ENCODE measurements at places on chromosomes 7 and 10. TPM values are rescaled to one million over a fixed set of nuclear protein-coding genes. Genes with fewer than 3 reads are reported as not detected.

Gene VSTM4
- not detected for polyA plus RNA-seq

Gene AP1S1
- polyA plus RNA-seq, result 4.4 TPM

Gene VWA2
- polyA plus RNA-seq, result not detected

Gene DRGX
- polyA plus RNA-seq, result not detected

- H3K4me1 ChIP-seq, result no peaks in the 10 kb centered on the region
- H3K27me3 ChIP-seq, result no peaks in the 10 kb centered on the region
- H3K27ac ChIP-seq, result no peak overlapping the region
- no peak overlapping the region for H3K4me3 ChIP-seq
- H3K36me3 ChIP-seq, result no peaks in the 10 kb centered on the region
Observed at GRCh38 chr10:47123716-47124288, 176.2 kb upstream of the GDF10 start.

DNA sequence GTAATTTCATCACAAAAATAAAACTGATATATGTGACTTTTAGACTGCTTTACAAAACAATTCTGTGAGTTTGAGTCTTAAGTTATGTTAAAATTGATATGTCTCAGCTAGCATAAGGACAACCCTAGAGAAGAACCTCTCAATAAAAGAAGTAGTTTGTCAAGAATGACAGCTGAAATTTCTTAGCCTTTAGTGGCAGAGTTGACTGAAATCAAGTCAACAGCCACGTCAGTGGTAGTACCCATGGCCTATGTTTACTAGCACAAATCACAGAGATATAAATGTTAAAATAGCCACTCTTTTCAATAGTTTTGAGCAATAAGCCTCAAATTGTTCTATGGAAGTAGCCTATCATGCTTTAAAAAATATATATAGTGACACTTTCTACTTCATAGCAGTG, 138.9 kb upstream of the FERD3L start:
- H3K27ac ChIP-seq, result no peak overlapping the region
- no peaks in the 10 kb centered on the region for H3K36me3 ChIP-seq
- H3K4me1 ChIP-seq, result no peaks in the 10 kb centered on the region
- H3K4me3 ChIP-seq, result no peak overlapping the region
- no peak for DNase-seq

- no peaks in the 10 kb centered on the region for H3K4me1 ChIP-seq
- H3K27ac ChIP-seq, result no peak overlapping the region
- no peak for DNase-seq
Observed at GRCh38 chr10:107919626-107920235, 755.2 kb upstream of the SORCS1 start.

DNA sequence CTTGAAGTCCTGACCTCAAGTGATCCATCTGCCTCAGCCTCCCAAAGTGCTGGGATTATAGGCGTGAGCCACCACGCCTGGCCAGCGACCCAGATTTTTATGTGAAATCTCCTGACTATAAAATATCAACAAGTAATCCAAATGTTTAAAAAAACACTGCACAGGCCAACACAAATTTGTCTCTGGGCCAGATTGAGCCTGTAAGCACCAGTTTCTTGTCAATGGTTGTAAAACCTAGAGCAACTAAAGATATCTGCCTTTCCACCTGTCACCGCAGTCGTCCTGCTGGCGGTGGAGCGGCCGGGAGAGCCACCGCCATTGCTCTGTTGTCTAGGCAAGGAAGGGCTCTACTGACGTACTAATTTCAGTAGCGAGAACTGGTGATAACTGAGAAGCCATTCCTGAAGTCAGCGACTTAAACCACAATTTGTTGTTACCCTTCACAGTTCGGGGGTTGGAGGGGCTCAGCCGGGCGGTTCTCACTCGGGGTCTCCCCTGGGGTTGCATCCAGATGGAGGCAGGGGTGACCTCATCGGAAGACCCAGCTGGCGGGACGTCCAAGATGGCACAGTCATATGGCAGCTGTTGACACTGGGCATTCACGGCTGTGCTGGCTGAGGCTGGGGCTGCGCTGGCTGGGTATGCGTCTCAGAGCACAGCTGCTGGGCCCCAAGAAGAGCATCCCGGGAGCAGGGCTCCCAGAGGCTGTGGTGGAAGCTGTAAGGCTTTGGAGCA, 55.2 kb upstream of the PDGFA start:
- no peaks in the 10 kb centered on the region for H3K36me3 ChIP-seq
- no peak overlapping the region for H3K27ac ChIP-seq
- no peak overlapping the region for H3K4me3 ChIP-seq
- no peaks in the 10 kb centered on the region for H3K4me1 ChIP-seq
- no peaks in the 10 kb centered on the region for H3K27me3 ChIP-seq

GRCh38 chr7:144596953-144597352, 193.5 kb upstream of the NOBOX start:
- H3K27me3 ChIP-seq, result no peaks in the 10 kb centered on the region
- no peaks in the 10 kb centered on the region for H3K36me3 ChIP-seq
- DNase-seq, result no peak
- no peak overlapping the region for H3K4me3 ChIP-seq

GRCh38 chr10:15754937-15755336, 35.2 kb upstream of the ITGA8 start:
- H3K27me3 ChIP-seq, result no peaks in the 10 kb centered on the region
- no peaks in the 10 kb centered on the region for H3K36me3 ChIP-seq
- no peak overlapping the region for H3K4me3 ChIP-seq
- DNase-seq, result no peak

- no peak for DNase-seq
- no peaks in the 10 kb centered on the region for H3K4me1 ChIP-seq
- no peak overlapping the region for H3K27ac ChIP-seq
- no peaks in the 10 kb centered on the region for H3K36me3 ChIP-seq
Observed at GRCh38 chr10:118145256-118145655, 98.5 kb upstream of the RAB11FIP2 start.

GRCh38 chr10:71847418-71847817, 3.6 kb downstream of the PSAP start:
- no peak overlapping the region for H3K27ac ChIP-seq
- H3K4me1 ChIP-seq, result peaks cover 34% of the 10 kb centered on the region
- no peaks in the 10 kb centered on the region for H3K27me3 ChIP-seq
- H3K4me3 ChIP-seq, result no peak overlapping the region
- no peaks in the 10 kb centered on the region for H3K36me3 ChIP-seq

- no peak overlapping the region for H3K27ac ChIP-seq
- H3K4me1 ChIP-seq, result peaks cover 32% of the 10 kb centered on the region
- H3K4me3 ChIP-seq, result peak overlapping the region; percentile 62
- no peaks in the 10 kb centered on the region for H3K27me3 ChIP-seq
- H3K36me3 ChIP-seq, result no peaks in the 10 kb centered on the region
Observed at GRCh38 chr10:14605231-14605925, 169.3 kb downstream of the FAM107B start.

- no peak for DNase-seq
- no peak overlapping the region for H3K27ac ChIP-seq
- no peaks in the 10 kb centered on the region for H3K27me3 ChIP-seq
- no peaks in the 10 kb centered on the region for H3K36me3 ChIP-seq
Observed at GRCh38 chr10:650886-651615, 38.4 kb downstream of the DIP2C start.

GRCh38 chr10:103983367-103983911, 16.5 kb downstream of the SLK start:
- peaks cover 50% of the 10 kb centered on the region for H3K4me1 ChIP-seq
- no peak for DNase-seq
- H3K36me3 ChIP-seq, result no peaks in the 10 kb centered on the region
- no peak overlapping the region for H3K27ac ChIP-seq
- H3K4me3 ChIP-seq, result peak overlapping the region; percentile 15

- H3K27ac ChIP-seq, result no peak overlapping the region
- H3K36me3 ChIP-seq, result no peaks in the 10 kb centered on the region
- H3K4me3 ChIP-seq, result no peak overlapping the region
- peaks cover 33% of the 10 kb centered on the region for H3K27me3 ChIP-seq
- peaks cover 13% of the 10 kb centered on the region for H3K4me1 ChIP-seq
- no peak for DNase-seq
Observed at GRCh38 chr7:128168667-128169210, 72.3 kb upstream of the LEP start.

GRCh38 chr7:20624666-20625385, 9.4 kb downstream of the ABCB5 start:
- no peak for DNase-seq
- H3K27me3 ChIP-seq, result no peaks in the 10 kb centered on the region
- no peaks in the 10 kb centered on the region for H3K36me3 ChIP-seq
- no peak overlapping the region for H3K4me3 ChIP-seq
- no peaks in the 10 kb centered on the region for H3K4me1 ChIP-seq

GRCh38 chr10:73584737-73585136, 6.4 kb downstream of the USP54 start:
- H3K4me3 ChIP-seq, result no peak overlapping the region
- H3K36me3 ChIP-seq, result no peaks in the 10 kb centered on the region
- no peak for DNase-seq
- H3K4me1 ChIP-seq, result no peaks in the 10 kb centered on the region
- H3K27ac ChIP-seq, result no peak overlapping the region
- H3K27me3 ChIP-seq, result no peaks in the 10 kb centered on the region
